ENCODE measurements at places on chromosomes 4 and X.

GRCh38 chr4:143668930-143669552 is 31.4 kb downstream of the FREM3 start:
- DNase-seq, result no peak

DNA sequence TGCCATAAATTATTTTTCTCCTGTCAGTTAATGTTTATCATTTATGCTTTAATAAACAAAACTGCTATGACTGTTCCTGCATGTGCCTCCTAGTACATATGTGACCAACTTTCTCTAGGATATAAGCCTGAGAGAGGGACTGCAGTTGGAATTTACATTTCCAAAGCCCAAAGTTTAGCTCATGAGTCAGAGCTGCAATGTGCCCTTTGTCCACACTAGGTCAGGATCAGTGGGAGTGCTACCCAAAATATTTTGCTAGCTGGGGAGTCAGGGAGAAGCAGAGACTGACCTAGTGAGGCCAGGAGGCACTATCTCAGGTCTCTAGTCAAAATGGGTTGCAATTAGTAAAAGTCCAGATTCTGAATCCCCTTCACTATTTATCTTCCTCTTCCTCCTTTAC is 92.7 kb downstream of the AR start:
- DNase-seq, result no peak

DNA sequence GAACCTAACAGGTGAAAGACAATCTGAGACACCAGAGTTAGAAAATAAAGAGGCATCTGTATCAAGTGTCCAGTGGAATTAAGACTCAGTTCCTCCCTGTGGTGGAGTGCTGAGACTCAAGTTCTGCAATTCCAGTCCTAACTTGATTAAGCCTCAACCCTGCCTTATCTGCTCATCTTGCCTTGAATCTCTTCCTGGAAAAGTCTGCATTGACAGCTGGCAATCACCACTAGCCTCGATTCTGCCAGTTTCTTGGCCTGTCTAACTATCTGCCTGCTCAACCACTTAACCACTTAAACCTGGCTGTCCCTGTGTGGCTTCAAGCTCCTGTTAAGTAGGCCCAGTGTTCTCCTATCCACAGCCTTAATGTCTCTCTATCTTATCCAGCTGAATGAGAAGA is 22.4 kb upstream of the NEIL3 start:
- no peak for DNase-seq

DNA sequence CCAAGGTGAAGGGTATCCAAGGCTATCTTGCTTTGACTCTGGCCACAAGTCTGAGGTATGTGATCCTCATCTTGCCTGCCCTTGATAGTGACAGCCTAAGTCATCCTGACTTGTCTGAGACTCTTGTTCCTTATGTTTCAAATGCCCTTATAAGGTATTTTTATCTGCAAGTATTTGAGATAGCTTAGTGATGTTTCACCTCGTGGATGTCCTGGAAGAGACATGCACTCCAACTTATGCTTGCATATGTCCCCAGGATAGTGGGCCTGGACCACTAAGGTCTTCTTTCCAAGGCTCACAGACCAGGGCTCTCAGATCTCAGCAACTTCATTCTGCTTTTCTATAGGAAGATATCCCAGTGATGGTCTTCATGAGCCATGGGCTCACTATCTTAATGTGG is 120.5 kb upstream of the WDR1 start:
- DNase-seq, result no peak

- DNase-seq, result no peak
Observed at GRCh38 chr4:66681962-66682361, 863.3 kb downstream of the CENPC start.

DNA sequence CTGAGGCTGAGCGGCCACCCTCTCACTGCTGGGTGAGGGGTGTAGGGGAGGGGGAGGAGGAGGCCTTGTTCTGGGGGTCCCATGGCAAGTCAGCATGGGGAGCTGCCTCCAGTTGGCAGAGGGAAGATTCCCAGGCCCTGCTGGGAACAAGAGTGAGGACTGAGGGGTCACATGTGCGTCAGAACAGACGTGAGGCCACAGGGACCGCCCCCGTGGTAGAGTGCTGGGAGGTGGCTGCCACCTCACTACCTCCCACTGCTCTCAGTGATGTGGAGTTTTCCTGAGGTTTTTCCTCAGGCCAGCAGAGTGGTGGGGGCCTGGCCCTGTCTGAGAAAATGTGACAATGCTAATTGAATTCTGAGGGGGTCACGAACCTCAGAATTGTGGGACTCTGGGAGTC is 568 bp downstream of the MAGEC1 start:
- no peak for DNase-seq
